ENCODE measurements at places on chromosomes 2 and 18.

- no peak for DNase-seq
These were observed 188.1 kb upstream of the FANCL start for GRCh38 chr2:58429014-58429875.

GRCh38 chr2:45172760-45173392 lies 163.6 kb upstream of the SIX2 start:
- DNase-seq: no peak

GRCh38 chr2:28172114-28172898 lies 220.4 kb upstream of the FOSL2 start:
- no peak for DNase-seq

GRCh38 chr18:22167471-22168241 lies 1.7 kb upstream of the GATA6 start:
- no peak for DNase-seq

DNA sequence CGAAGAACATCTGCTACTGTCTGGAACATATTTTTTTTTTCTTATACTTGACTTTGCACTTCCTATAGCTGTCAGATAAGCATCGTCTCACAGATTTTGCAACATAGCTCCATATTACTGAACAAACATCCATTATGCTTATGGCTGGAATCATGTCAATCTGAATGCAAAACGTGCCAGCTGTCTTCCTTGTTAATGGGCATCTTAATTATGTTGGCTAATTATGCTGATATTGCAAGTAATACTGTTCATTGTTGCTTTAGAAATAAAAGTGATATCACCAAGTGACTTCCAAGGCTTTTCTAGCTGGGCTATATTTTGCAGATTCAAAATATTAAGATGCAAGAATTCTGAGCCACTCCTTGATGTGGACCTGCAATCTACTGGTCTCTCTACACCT lies 176.8 kb downstream of the ARL4C start:
- DNase-seq: no peak

DNA sequence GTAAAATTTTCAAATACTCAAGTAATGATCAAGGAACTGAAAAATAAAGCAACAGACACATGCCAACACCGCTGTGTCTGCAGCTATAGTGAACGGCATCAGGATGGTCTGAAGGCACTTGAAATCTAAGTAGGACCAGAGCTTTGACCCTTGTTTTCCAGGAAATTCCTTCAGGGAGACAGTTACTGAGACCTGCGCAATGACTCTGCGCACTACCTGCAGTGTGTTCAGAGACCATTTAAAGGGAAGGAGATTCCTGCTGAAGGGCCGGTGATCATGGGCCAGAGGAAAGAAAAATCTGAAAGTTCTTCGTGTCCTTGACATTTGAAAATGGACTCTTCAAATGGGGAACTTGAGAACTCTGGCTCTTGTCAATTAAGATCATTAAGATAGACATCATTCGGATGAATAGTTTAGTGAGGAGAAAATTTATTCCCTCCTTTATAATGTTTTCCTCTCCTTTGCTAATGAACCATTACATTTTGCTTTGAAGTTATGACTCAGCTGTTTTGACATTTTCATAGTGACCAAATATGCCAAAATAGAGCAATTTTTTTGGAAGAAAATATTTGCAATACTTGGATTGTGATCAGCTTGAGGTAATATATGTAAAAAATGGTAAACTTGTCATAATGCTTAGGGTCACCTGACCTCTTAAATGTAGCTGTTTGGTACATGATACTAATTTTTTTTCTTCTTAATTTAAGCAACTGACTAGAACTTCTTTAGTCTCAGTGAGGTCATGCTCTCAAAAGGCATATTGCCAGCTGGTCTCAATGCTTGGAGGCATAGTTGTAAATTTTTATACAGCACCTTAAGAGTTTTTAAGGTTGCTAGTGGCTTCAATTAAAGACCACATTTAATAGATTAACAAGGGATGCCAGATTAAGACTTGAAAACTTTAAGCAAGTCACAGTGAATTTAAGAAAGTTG lies 329.3 kb downstream of the ARHGAP15 start:
- DNase-seq: no peak

GRCh38 chr2:47230418-47230817 lies 75.3 kb upstream of the STPG4 start:
- DNase-seq: no peak

DNA sequence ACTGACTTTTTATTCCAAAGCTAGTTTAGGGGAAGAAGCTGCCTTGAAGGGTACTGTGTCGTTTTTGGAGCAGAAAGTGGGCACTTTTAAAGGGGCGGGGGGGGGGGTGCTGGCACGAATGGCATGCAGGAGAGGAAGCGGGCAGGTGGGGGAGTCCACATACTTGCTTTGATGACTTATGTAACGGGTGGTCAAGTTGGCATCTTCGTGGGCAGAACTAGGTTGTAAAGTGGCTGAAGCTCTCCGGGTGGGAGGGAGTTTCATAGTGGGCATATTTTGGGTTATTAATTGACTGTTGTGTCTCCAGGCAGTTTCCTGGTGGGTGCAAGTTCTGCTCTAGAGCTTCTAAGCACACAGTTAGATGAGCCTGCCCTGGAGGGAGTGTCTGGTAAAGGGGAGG lies 19.9 kb downstream of the PCARE start:
- DNase-seq: no peak

DNA sequence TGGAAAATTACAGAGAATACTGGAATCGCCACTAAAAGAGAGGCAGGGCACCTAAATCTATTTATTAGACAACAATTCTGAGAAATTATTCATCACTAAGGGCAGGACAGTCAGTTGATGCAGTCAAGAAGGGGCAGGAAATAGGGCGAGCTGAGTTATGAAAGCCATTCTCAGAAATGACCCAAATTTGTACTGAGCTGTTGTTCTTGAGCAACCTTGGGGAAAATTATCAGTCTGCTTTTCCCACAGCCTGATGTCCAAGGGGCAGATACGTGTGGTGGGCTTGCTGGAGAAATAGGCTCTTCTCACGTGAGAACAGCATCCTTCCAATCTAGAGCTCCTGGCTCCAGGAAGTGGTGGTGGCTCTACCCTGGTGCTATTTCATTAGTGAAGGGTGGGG lies 38.6 kb downstream of the STON1 start:
- DNase-seq: no peak

GRCh38 chr2:233474308-233475160 lies 92.0 kb downstream of the USP40 start:
- no peak for DNase-seq

DNA sequence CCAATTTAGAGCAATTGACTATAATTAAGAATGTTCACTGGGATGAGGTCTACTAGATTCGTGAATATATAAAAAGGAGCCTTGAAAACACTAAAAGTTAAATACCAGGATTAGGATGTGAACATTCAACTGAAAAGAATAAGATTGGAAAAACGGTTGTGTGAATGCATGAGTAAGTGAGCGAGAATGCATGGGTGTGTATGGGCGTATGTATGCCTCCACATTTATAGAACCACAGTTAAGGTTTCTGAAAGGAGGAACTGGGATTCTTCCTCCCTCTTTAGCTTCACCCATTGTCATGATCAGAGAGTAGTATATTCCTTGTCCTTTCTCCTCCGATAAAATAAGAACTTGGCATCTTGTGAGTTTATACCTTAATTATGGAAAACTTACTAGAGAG lies 151.1 kb upstream of the UBE2E3 start:
- no peak for DNase-seq

DNA sequence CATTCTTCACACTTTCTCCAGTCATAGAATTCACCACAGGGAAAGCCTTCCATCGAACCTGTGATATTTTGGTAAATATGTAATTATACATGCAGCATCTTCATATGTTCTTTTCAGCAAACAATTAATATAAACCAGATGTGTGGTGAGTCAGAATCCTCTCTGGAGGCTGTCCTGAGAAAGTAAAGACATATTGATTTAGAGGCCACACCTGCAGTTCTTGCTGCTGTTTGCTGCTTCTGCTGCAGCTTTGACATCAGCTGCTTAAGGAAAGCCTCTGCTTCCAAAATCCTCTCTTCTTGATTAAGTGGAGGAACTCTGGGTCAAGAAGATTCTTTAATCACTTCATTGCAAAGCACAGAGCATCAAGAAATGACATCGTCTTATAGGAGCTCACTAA lies 568.8 kb upstream of the ZEB2 start:
- DNase-seq: no peak

GRCh38 chr18:22570492-22570891 lies 152.8 kb upstream of the CTAGE1 start:
- DNase-seq: no peak

DNA sequence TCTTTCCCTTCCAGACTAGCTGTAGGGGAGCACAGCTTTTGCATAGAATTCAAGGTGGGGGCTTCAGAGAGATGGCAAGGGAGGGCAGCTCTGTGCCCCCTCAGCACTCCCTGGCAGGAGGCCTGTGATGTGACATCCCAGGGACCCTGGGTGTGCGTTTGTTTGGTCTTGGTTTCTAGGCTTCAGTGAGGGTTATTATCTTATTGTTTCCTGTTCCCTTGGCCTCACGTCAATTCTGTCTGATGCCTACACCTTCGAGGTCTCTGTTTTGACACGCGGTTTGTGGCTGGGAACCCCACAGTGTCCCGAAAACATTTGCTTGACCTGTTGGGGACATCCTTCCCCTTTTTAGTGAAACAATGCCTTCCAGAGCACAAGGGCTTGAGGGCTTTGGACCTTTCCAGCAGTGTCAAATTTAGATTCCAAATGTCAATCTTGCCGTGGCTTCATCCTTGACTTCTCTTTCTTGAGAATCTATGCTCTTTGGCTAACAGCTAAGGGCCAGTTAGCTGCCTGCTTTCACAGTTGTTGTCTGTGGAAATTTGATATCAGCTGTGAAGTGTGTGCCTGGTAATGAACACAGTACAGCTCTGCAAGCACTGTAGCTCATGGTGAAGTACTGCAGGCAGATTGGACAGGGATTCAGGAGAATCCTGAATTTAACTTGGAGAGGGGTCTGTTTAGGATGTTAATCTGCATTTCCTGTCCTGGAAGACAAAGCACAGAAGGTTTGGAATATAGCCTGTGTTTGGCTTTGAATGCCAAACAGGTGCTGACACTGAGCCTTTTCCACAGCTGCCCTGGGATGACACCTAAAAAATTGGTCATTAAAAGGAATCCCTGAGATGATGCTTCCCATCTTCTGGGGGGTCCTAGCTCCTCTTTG lies 108.2 kb upstream of the CXCR4 start:
- DNase-seq: no peak
